ENCODE measurements at places on chromosomes 4 and X.

DNA sequence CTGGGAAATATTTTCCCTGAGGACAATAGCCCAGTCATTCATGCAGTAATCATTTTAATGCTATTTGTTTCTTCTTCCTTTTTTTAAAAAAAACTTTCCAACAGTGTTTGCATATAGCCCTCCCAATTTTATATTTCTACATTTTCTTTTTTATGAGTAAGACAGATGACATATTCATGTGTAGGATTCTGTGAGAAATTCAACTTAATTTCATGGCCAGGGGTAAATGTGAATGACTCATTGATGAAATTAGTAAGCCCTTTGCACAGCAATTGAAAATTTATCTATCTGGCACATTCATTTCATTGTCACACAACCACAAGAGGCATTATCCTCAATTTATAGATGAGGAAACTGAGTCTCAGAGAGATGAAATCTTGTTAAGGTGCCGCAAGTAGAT lies 13.7 kb upstream of the SMIM20 start:
- DNase-seq, result no peak

- DNase-seq, result no peak
These were observed 89.0 kb downstream of the COMMD8 start for GRCh38 chr4:47374477-47374876.

DNA sequence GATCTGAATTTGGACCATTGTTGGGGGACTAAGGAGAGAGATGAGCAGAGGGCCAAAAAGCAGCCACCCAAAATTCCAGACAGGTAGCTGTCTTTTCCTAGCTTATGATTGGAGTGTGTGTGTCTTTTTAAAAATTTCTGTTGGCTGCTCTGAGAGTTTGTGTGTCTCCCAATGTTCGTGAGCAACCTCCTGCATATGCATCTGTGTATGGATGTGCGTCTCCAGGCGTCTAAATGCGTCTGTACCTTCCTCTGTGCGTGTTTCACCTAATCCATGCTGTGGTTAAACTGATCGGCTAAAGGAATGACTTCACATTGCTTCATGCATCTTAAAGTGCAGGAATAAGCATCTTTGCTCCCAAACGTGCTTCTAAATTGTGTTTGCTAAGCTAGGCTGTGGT lies 65.5 kb upstream of the LAS1L start:
- DNase-seq, result no peak

DNA sequence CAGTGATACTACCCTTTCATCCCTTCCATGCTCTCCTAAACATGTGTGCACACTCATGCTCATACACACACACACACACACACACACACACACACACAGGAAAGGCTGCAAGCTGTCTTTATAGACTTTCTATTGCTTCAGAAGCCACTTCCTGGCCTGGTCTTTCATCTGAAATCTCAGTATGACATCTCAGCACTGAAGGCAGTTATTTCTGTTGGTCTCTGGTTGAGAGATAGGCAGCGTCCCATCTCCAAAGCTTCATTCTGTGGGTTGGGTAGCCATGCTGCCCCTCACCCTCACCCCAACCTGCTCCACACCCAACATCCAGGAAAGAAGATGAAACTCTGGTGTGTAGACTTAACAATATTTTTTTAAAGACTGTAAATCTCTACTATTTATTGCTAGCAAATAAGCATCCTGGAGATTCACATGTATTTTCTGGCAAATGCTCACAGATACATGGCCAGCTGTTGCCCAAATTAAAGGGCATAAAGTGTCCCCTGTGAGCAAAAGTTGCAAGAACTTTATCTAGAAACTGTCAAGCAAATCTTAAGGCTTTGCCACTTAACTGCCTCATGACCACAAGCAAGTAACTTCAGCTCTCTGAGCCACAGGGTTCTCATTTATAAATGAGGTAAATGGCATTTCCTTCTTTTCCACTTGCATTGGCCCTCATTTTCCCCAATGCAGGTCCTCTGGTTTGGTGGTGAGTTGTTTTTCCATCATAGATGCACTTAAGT lies 189.8 kb upstream of the AFF2 start:
- peak; percentile 89 for DNase-seq

- no peak for DNase-seq
These were observed 57.8 kb downstream of the FAM184B start for GRCh38 chr4:17723648-17724047.

DNA sequence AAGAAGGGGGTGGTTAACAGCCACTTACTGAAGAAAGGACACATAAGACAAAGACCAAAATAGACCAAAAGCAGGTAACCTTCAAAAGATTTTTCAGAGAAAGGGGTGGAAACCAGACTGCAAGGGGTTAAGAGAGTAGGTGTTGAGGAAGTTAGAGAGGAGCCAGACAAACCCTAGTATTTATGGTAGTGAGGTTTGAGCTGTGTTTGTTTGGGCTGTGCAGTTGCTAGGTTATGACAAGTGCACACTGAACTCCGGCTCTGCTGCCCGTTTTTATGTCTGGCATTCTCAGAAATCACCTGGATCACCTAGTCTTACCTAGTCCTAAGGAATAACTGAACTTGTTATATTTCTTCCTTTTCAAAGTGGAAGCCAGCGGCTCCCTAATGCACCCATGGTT lies 22.9 kb upstream of the G3BP2 start:
- no peak for DNase-seq

GRCh38 chr4:145041378-145041777 lies 56.6 kb downstream of the ANAPC10 start:
- no peak for DNase-seq

DNA sequence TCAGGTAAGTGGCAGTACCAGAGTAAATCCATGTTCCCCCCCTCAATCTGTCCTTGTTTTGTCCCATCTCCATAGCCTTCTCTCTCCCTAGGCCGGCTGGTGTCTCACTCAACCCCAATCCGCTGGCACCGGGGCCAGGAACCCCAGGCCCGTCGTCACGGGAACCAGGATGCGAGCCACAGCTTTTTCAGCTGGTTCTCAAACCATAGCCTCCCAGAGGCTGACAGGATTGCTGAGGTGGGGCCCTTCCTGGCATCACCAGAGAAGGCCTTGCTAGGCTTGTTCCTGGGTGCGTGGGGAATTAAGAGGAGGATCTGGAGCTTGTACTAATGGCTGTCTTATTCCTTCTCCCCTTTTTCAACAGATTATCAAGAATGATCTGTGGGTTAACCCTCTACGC lies 2.7 kb downstream of the TSPYL2 start:
- DNase-seq, result no peak

GRCh38 chrX:1231850-1232465 lies 19.5 kb upstream of the CRLF2 start:
- DNase-seq, result no peak

GRCh38 chr4:52984462-52984881 lies 122.4 kb downstream of the RASL11B start:
- DNase-seq, result no peak

- DNase-seq, result no peak
These were observed 45.9 kb upstream of the RPA4 start for GRCh38 chrX:96837808-96838207.

DNA sequence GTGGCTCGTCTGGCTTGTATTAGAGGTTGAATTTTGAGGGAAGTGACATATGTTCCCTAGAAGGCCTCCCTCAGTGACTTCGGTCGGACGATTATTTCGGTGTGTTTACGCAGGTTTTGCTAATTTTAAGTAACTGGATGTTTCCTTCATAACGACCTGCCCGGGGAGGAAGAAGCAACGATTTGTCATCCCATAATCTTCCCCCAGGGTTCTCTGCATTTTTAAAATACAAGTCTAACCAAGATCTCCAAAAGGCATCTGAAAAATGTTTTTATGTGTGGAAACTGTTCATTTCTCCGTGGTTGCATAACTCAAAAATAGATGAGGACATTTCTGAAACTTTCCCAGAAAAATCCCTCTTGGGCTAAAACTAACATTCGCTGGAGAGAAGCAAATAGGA lies 195.4 kb downstream of the SHOX start:
- DNase-seq, result no peak

GRCh38 chr4:37542706-37543105 lies 143.5 kb downstream of the RELL1 start:
- no peak for DNase-seq

GRCh38 chr4:152678841-152679240 lies 956 bp downstream of the TMEM154 start:
- DNase-seq, result no peak

- DNase-seq, result no peak
These were observed 23.7 kb upstream of the UNC5C start for GRCh38 chr4:95572304-95572991.

DNA sequence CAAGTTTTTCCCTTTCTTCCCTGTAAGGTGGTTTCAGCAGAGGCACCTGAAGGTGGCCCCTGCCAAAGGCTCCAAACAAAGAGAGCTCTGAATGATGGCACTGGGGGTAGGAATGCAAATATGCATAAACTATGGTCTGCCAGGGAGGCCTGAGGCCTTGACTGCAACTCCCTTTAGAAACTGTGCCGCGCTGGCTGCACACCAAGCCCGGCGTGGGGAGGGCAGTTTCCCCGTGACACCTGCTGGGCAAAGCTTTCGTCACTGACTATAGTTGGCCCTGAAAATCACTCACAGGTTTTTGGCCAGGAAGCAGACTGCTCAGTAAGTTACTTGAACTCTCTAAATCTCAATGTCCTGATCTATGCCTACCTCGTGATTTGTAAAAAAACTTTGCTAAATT lies 97.8 kb upstream of the ATOH1 start:
- no peak for DNase-seq

GRCh38 chr4:122762520-122762919 lies 30.0 kb downstream of the BBS12 start:
- DNase-seq, result peak; percentile 59

DNA sequence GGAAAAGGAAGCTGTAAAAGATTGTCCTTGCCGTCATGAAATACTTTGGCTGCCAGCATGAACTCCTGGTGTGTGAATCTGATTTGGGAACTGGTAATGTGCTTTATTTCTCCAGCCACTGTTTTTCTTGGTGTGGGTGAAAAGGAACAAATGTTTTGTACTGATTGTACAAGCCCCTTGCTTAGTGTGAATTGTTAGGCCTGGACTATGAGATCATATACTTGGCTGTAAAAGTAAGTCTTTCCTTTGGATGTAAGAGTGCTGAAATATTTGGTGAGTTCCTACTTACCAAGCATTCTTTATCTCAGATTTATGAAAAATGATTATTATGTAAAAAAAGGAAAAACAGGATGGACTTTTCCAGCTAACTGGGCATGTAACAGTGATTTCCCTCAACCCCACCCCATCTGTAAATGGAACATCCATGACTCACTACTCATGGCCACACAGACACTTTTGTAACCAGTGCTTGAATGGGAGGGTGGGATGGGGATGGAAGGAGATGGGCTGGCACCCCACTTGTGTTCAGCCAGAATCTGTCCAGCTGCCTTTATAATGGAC lies 6.3 kb downstream of the FNIP2 start:
- no peak for DNase-seq

DNA sequence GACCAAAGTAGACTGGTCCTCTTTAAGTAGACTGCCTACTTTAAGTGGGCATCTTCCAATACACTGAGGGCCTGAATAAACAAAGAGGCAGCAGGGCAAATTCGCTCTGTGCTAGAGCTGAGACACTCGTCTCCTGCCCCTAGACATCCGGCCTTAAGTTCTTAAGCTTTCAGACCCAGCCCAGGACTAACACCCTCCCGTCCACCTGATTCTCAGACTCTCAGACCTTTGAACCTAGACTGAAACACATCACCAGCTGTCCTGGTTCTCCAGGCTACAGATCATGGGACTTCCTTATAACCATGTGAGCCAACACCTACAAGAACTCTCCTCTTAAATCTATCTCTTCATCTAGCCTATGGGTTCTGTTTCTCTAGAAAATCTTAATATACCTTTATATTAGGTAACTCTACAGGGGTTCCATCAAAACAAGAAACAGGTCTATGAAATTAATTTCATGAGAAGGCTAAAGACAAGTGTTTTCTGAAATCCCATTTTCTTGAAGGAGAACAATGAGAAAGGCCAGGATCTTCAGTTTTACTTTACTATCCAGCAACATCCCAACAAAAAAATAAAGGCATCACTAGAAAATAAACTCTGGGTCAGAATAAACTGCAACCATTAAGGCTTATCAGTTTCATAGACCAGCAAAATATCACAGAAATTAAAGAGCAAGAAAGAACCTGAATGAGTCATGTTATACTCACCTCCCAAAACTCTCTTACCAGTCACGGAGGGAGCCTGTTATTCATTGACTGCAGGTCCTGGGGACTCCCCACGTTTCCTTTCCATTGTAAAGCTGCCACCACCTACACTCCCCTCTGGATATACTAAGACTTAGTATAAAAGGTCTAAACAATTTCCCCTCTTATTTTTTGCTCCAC lies 14.8 kb downstream of the ADGRA3 start:
- peak; percentile 35 for DNase-seq

GRCh38 chr4:82043809-82044137 lies 330.0 kb downstream of the HNRNPD start:
- no peak for DNase-seq

DNA sequence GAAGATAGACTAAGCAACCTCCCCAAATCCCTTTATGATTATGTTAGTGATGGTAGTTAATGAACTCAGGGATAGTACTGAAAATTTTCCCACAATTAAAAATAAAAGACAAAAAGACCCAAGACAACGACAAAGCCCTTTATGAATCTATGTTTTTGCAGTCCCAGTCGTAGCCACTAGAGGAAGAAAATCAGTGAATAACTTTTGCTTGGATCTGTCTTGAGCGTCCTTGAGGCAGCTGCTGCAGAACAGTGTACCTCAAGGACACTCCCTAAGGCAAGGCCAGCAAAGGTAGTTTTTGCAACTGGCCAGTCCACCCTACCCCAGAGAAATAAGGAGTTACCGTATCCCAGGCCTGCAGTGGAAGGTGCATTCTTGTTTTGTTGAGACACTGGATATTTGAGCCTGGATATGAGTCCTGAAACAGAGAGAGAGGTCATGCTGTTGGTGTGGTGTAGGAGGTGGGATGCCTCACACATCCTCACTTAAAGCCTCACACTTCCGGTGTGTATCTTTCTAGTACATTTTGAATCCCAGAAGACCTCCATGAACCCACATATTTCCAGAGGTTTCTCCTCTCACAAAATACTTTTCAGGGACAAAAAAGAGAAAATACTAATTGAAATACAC lies 8.7 kb upstream of the TIMM8A start:
- DNase-seq, result no peak

DNA sequence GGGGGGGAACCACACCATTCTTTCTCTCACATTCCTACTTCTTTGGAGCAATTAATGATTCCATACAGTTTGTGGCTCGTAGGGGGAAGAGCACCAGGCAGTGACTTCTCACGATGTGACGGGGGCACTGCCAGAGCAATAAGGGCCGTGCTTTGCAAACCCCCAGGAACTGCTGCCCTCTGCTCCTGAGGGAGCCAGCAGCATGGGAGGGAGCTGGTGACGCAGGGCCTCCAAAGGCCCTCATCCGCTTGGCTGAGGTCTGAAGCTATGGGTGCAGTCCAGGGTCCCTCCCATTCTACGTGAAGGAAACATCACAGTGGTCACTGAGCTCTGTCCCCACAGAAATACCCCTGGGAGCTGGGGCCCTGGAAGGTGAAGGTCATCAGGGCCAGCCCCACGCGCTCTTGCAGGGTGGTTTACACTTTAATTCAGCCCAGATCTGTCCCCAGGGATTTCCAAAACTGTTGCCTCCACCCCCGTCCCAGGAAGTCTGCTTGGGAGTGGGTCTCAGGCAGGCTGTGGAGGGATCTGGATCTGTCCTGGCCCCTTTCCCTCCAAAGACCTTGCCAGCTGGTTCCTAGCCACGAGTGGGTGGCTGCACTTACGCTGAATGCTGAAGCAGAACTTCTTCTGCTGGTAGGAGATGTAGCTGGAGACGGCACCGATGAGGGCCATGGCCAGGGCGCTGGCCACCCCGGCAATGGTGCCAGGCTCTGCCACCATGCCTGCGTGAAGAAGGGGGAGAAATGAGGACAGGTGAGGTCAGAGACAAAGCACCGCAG lies 82.6 kb downstream of the MTMR1 start:
- no peak for DNase-seq
